H9 (cell line): ENCODE measurements at places on chromosomes 5 and 9. TPM values are rescaled to one million over a fixed set of nuclear protein-coding genes. Genes with fewer than 3 reads are reported as not detected.

PRDM9 gene
- total RNA-seq: not detected in 2 replicates

TSSK1B gene
- 0.17 TPM in 1 of 2 replicates, not detected in the other for total RNA-seq

ARAP3 gene
- 27.3 and 27.6 TPM in 2 replicates for total RNA-seq

ESM1 gene
- total RNA-seq: not detected in 2 replicates

GPR151 gene
- not detected in 2 replicates for total RNA-seq

ZDHHC11B gene
- 0.86 and 1.4 TPM in 2 replicates for total RNA-seq

PWWP2A gene
- 63.5 and 66.7 TPM in 2 replicates for total RNA-seq

TRIM7 gene
- total RNA-seq: not detected in 2 replicates
